ENCODE measurements at places on chromosomes 1 and 21.
A peak's percentile ranks its signal among the peaks of the same experiment; 100 is the strongest.

- DNase-seq, result no peak
These were observed 52.0 kb downstream of the ZNHIT6 start for GRCh38 chr1:85656256-85656655.

GRCh38 chr21:40595806-40596205 lies 251.2 kb downstream of the DSCAM start:
- DNase-seq, result no peak

- no peak for DNase-seq
These were observed 25.4 kb downstream of the RGS4 start for GRCh38 chr1:163094589-163094988.

GRCh38 chr1:190436615-190437014 lies 41.0 kb downstream of the BRINP3 start:
- peak; percentile 36 for DNase-seq
